Stimulated activated CD4-positive, alpha-beta T cell treated with anti-CD3 and anti-CD28 coated beads, TNF-alpha, amount 100 ng/mL, for 1 hour (primary cell): ENCODE measurements at places on chromosomes 7 and 10.

DNA sequence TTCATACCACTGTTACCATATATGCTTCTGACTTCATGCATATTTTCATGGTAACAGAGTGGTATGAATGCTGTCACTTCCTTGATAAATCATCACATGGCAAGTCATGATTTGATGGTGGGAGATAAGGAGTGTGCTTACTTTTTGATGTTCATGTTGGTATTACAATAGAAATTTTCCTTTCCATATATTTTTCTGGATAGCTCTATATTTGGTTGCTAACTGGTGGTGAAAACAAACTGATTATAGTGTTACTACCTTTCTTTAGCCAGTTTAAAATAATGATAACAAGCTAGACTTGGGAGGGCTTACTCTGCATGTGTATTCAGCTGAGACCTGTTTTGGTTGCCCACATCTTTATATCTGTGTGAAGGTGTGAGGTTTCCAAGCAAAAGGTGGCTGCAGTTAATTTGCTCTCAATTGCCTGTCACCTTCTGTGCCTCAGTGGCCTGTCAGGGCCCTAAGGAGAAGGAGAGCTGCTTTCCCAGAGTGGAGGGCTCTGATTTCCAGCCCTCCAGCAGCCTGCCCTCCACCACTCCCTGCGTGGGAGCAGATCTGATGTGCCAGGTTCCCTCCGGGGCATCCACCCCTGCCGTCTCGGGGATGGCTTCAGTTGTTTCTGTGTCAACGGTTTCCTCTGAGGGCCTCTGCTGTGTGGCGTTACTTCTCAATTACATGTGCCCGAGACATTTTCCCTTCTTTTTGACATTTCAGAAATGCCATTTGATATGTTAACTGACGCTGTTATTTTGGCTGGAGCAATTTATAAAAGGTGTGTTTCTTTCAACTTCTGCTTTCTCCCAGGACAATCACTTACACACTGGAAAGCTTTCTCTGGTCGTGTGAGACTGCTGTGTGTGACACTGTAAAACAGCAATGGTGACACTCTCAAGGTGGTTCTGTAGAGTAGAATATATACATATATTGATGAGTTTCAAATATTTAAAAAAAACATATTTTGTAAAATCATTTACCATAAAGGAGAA lies 107.7 kb upstream of the KLF6 start:
- DNase-seq: no peak

GRCh38 chr7:71198887-71199286 lies 66.9 kb downstream of the GALNT17 start:
- DNase-seq: no peak

GRCh38 chr7:55075464-55076021 lies 56.7 kb downstream of the EGFR start:
- DNase-seq: no peak

- DNase-seq: no peak
Measured at GRCh38 chr7:19698331-19698730, 10.5 kb downstream of the POLR1F start.

- DNase-seq: no peak
Measured at GRCh38 chr10:112083472-112083871, 100.1 kb downstream of the GPAM start.

- DNase-seq: no peak
Measured at GRCh38 chr7:74051193-74051592, 23.2 kb downstream of the ELN start.

- DNase-seq: no peak
Measured at GRCh38 chr10:33288127-33288526, 46.3 kb downstream of the NRP1 start.

DNA sequence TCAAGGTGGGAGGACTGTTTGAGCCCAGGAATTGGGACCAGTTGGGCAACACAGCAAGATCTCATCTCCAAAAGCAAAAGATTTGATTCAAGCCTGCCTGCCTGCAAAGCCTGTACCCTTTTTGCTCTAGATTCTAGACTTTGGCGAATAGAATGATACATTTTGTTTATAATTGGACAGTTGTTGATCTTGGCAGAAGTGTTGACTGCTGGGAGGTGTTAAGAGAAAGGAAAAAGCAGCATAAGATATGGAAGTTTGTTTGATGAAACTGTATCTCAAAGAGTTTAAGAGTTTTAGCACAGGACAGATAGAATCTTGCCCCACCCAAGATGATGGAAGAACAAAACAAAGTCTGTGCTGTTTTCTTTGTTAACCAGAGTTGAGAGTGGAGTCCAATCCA lies 224.1 kb downstream of the AUTS2 start:
- no peak for DNase-seq

DNA sequence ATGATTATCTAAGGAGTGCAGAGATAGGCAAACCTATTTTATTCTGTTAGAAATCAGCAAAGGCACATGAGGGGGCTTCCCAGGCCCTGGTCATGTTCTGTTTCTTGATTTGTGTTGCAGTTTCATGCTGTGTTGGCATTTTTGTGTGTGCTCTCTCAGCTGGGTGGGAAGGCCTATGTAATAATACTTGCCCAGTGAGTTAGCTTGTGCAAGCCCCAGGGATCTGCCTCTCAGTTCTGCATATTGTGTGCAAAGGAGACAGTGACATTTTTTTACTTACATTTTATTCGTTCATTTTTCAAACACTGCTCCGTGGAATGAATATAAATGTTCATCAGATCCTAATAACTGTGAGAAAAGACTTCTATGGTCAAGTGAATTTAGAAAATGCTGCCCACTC lies 119.0 kb downstream of the VWC2 start:
- no peak for DNase-seq

- DNase-seq: no peak
Measured at GRCh38 chr7:38185395-38186307, 7.6 kb downstream of the STARD3NL start.

- DNase-seq: no peak
Measured at GRCh38 chr7:24476227-24476626, 97.0 kb upstream of the PALS2 start.

DNA sequence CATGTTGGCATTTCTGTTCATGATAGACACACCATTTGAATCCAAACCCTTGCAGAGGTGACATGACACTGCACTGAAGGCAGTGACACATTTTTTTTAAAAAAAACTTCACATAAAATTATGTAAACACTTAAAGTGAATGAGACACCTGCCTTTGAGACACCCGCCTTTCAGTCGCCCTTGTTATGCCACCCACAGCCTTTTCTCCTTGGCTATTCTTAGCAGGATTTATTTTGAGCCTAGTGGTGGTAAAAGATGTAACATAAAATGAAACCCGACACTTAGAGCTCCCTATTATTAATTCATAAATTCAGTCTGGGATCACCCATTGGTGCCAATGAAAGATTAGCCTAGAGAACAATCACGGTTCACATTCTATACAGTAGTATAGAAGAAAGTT lies 161.3 kb downstream of the DYNC1I1 start:
- no peak for DNase-seq

- DNase-seq: no peak
Measured at GRCh38 chr7:110534241-110534931, 556.5 kb upstream of the LRRN3 start.

- DNase-seq: no peak
Measured at GRCh38 chr10:78042752-78043104, 9.1 kb downstream of the RPS24 start.

DNA sequence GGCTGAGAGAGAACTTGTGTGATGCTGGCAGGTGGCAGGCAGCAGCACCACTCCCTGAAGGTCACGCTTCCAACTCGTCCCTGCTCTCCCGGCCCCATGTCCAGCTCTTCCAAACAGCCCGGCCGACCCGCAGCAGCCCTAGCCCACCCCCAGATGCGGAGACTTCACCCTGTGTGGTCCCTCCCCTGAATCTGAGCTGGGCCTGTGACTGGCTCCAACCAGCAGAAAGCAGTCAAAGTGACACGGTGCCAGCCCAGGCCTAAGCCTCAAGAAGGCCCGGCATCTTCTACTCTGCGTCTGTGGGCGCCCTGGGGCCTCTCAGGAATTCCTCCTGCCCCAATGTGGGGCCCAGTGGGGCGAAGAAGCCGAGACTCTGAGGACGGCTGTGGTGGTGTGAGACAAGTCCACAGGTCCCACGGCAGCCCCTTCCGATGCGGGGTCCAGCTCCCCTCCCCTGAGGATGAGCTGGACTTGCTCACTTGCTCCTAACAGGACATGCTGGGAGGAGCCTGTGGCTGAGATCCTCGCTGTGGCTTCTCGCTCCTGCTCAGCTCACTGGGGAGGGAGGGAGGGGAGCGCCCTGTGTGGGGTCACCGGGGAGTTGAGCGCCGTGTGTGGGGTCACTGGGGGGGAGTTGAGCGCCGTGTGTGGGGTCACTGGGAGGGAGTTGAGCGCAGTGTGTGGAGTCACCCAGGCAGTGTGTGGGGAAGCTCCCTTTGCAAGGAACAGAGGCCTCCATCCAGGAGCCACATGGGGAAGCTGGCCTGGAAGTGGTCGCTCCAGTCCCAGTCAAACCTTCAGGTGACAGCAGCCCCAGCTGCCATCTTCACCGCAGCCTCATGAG lies 9.5 kb downstream of the STK32C start:
- no peak for DNase-seq

- DNase-seq: no peak
Measured at GRCh38 chr7:139829025-139829774, at the start of gene TBXAS1. Gene TBXAS1, plus strand, starts transcription at chr7:139829264. Its CDS starts 127 bp downstream, at chr7:139829391.

DNA sequence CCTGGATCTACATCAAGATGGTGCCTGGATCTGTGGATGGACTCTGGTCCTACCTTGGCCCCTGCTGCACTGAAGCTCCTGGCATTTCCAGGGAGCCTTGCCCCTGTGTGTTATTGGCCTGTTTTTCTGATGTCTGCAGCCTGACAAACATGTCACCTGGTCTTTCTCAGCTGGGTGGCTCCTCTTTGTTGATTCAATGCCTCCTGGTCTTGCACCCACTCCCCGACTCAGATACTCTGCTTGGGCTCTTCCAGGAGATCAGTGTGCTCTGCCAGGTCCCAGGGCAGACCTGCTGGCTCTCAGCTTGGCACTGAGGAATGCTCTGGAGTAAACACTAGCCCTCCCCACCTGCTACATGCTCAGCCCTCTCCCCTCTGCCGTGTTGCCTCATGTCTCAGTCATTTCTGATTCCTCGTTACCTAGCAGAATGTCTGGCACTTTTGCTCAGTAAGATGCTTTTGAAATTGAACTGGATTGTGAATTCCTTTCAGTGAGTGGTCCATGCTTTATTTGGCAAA lies 253.3 kb upstream of the BMPER start:
- DNase-seq: no peak

GRCh38 chr7:44541028-44541869 lies at the start of gene NPC1L1:
Gene NPC1L1, minus strand, starts transcription at chr7:44541330. Its CDS starts 71 bp downstream, at chr7:44541259.
- no peak for DNase-seq

DNA sequence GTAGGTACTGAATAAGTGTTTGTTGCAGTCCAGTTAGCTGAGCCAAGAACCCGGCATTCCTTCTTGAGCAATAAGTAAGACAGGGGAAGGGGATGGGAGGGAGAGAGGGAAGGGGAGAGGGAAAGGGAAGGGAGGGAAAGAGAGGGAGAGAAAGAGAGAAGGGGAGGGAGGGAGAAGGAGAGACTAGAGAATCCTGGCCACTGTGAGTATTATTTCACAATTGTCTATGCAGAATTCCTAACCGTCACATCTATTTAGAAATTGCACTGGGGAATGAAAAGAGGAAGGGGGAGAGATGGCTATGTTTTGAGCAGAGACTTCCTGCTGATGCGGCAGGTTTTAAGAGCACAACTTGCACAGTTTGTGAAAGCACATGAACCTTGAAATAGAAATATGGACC lies 251.4 kb upstream of the ZMIZ1 start:
- no peak for DNase-seq

DNA sequence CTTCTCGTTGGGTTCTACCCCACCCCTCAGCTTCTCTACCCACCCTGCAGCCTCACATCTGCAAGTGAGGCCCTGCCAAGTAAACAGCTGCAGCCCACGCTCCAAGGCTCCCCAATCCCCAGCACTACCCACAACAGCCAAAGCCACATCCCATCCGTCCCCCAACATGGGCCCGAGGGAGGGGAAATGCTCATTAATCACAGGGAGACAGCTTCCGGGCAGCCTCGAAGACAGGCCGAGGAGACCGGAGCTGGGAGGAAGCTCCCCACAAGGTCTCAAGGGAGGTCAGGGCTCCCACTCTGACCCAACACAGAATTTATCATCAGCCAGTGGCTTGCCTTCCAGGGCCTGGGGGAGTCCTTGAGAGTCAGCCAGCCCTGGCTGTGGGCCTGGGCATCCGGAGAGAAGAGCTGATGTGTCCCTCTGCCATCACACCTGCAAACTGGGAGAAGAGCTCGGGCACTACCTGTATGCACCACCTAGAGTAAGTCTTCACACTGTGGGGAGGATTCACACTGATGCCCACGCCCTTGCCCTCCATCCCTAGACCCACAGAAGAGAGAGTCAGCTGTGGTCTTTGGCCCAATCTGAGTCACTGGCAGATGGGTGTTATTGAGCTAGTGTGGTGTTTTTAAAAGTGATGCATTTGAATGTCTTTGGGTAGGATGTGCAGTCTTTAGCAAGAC lies 115.5 kb upstream of the ZMIZ1 start:
- no peak for DNase-seq
